ENCODE measurements at places on chromosomes 1 and 21. TPM values are rescaled to one million over a fixed set of nuclear protein-coding genes. Genes with fewer than 3 reads are reported as not detected.

Gene FCRL1
- polyA plus RNA-seq: 0.09 TPM

Gene CLEC20A
- polyA plus RNA-seq: not detected

Gene RBP7
- 0.38 TPM for polyA plus RNA-seq

Gene TRIM67
- polyA plus RNA-seq: not detected

Gene FNDC10
- 0.64 TPM for polyA plus RNA-seq
